NCI-H1105 treated with DMSO at 0.1 percent for 48 hours (cell line): ENCODE measurements at places on chromosomes 1 and 21.

GRCh38 chr1:227314014-227314848, 4.1 kb downstream of the CDC42BPA start:
- DNase-seq, result no peak

GRCh38 chr1:169812131-169812530, 17.4 kb upstream of the METTL18 start:
- DNase-seq, result no peak

DNA sequence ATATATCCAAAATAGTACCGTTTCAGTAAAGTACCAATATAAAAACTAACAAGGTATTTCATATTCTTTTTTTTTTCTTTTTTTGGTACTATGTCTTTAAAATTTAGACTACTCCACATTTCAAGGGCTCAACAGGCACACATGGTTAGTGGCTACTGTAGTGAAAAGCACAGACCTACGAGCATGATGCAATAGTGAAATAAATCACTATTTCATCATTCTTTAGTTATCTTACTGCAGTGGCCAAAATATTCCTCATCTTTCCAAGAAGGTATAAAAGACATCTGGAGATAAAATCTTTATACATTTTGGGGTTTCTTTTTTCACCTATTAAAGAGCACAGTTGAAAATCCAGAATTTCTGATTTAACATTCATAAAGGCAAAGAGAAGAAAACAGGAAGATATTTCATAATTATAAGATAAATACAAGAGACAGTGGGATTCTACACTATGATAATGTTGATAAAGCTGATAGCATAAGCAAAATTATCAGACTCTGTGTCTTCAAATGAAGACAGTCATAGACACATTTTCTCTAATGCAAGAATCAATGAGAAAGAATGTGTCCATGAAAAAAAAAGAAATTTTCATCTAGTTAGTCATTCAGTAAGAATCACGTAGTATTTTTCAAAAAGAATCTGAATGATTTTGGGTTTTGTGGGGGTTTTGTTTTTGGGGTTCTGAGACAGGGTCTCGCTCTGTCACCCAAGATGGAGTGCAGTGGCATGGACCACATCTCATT, 41.9 kb downstream of the CEP170 start:
- no peak for DNase-seq

GRCh38 chr1:178928041-178928440, 57.2 kb upstream of the ANGPTL1 start:
- DNase-seq, result no peak

DNA sequence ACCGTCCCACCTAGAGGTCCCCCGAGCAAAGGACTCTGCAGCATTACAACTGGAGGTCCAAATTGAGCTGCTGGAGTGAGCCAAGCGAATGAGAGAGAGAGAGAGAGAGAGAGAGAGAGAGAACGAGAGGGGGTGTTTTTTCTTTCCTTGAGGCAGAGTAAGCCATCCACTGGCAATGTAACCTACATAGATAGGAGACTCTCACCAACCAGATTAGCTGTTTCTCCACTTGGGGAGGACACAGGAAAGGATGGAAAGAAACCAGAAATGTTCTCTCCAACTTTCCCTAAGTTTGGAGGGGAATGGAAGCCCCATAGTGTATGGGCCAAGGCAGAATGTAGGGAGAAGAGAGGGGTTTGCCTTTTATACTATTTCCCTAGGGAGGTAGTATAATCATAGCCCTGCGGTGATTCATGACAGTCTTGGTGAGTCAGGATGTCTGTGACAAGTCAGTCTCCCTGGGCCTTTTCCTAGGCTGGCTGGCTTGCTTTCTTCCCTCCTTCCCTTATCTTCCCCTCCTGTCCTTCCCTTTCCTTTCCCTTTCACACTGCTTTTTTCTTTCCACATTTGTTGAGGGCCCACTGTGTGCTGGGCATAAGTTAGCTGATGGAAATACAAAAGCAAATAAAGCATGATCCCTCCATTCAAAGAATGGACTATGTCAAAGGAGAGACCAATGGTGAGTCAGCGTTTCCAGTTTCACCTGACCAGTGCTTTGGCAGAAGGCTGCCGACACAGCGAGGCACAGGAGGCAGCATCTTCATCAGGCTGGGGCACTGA, 7.1 kb downstream of the FNDC7 start:
- no peak for DNase-seq

DNA sequence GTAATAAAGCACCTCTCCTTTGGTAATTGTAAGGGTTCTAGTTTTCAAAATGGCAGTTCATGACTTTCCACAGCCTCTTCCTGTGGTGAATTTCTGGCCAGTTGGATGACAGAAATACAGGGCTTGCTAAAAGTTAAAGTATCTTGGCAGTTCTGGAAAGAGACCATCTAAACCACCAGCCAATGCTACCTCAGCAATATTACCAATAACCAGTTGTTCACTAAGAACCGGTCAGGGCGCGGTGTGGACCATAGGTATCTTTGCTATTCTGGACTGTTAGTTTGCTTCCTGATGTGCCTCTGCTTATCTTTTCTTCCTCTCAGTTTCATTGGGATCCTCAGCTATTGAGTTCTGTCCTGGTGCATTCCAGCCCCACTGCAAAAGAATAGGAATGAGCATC, 124.7 kb downstream of the HS2ST1 start:
- no peak for DNase-seq

DNA sequence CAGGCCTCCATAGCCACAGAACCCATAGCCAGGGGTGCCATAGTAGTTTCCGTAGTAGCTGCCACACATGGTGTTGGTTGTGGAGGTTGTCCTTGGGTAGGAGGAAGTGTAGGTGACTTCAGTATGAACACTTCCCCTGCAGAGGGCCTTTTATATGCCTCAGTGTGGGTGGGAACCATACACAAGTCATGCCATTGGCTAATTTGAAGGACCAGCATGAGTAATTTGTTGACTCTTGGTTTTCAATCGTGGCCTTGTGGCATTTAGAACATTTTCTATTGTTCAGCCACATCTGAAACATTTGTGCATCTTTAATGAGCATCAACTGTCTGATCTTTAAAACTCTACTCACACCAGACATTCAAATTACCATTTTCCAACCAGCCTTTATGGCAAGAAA, at the start of gene KRTAP6-1:
KRTAP6-1 (minus strand) TSS at position 95 of the 400 bp plus-strand sequence; CDS start at position 69, 26 bp downstream.
- no peak for DNase-seq

- no peak for DNase-seq
These were observed 118.3 kb downstream of the DHRS3 start for GRCh38 chr1:12499539-12500240.

- DNase-seq, result no peak
These were observed 183.2 kb downstream of the TRABD2B start for GRCh38 chr1:47813970-47814369.

DNA sequence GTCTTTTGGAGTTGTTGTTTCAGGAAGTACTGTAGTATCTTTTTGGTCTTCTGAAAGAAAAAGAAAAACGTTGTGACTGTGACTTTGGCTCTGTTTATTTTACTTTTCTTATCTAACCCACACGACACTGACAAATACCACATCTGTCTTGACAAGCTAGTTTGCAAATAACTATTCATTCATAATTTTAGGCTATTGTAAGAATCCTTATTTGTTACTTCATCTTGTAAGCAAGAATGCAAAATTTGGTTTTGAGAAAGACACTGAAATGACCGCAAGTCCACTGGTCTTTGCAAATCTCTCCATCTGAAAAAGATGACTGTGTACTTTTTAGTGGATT, 12.7 kb downstream of the TGFB2 start:
- no peak for DNase-seq
